ENCODE measurements at places on chromosomes 4 and X.

DNA sequence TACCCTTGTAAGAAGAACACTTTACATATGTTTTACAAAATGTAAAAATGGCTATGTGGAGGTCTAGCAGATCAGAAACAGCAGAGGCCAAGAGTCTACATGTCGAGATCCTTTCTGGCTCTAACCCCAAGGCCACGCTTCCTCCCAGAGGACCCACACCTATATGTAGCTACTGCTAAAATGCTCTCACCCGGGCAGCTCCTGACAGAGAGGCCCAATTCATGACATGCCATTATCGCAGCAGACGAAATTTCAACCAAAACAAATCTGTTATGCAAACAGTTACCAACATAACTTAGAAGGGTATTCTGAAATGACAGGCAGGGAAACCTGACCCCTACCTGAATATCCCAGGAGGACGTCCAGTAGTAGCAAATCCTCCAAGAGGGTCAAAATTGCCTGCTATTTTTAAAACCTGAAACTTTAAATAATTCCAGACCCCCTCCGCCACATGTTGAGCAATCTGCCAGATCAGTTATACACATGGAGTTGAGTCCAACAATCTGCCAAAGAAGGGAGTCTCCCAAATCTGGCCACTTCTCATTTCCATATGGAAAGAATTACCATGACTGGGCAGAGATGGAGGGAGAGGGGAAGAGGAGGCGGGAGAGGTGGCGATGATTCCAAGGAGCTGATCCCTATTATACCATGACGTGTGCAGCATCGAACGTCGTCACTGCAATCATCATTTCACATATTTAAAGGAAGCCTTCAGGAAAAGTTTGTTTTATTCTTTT lies 192.9 kb upstream of the TBL1X start:
- no peak for DNase-seq

DNA sequence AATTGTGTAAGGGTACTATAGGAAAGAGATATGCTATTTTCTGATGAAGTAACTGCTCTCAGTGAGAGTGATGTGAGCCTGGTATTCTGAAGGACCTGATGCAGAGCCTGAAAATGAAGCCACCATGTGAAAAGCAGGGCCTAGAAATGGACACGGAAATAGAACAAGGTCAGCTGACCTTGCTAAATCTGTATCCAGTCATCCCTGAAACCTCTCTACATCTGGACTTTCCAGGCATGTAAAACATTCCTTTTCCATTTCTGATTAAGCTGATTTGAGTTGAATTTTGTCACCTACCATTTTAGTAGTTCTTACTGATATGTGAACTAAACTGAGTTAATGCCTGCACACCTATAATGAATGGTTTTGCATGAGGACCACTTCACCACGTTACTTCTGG lies 72.4 kb upstream of the NEIL3 start:
- no peak for DNase-seq

GRCh38 chr4:123790681-123791080 lies 394.1 kb downstream of the SPRY1 start:
- no peak for DNase-seq

- no peak for DNase-seq
These were observed 8.7 kb downstream of the RHOH start for GRCh38 chr4:40205259-40206198.

DNA sequence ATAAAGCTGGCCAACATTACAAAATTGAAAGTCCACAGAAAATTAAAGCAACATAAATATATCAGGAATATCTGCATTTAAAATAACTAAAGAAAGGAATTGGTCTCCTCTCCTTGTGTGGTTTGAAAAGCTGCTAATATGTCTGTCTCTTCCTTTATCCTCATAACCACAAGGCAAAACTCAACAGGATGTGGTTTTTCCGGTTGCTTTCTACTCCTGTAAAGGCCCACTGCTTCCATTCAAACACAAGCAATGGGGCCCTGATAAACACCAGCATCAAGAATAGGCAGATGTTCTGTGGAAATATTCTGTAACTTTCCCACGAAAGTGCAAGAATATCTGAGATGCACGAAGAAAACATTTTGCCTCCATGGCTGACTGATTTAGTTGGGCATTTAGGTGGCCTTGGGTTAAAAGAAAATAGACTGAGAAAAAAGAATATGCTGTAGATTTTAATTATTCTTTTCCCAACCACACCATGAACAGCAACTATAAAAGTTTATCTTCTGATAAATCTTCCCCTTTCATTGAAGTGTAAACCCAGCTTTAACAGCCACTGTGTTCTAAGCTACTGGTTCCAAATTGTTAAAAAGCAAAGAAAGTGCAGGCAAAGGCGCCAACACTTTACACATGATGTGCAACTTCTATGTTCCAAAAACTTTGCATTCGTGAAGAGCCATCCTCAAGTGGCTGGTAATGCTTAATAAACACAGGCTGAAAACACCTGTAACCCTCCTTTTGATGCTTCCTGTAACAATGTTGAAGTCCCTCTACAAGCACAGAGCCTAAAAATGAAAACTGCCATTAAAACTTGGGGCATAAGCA lies 50.5 kb upstream of the NDST3 start:
- DNase-seq: no peak

- DNase-seq: no peak
These were observed 40.7 kb downstream of the LARP7 start for GRCh38 chr4:112677519-112678091.

- DNase-seq: no peak
These were observed 84.2 kb upstream of the WDFY3 start for GRCh38 chr4:85050736-85051135.

DNA sequence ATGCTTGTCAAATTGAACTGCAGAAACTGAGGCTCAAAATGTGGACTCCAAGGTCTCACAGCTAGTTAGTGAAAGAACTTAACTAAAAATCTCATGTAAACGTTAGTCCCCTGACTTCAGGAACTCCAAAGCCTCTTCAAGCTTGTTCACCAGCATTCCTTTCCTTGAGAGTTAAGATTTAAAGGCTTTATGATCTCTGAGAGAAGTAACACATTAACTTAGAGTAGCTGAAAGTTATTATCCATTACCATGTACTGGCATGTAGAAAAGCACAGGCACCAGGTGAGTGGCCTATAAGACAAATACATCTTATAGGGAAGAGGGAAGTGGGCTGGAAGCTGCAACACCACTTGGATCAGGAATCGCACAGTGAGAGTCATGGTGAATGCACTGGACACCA lies 15.3 kb downstream of the PARM1 start:
- DNase-seq: no peak

DNA sequence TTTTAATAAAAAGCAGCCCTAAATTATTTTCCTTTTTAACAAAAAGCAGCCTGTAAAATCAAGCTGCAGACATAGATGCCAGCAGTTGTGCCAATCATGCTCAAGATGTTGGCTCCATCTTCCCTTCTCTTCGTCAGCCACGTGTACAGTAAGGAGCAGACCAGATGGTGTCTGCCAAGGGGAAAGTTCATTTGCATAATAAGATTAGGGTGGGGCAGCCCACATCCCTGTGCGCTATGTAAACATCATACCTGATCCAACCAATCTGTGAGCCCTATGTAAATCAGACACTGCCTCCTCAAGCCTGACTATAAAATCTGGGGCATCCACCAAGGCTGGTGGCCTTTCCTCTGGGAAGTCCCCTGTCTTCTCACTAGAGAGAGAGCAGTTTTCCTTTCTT lies 23.1 kb upstream of the C1GALT1C1 start:
- DNase-seq: no peak

DNA sequence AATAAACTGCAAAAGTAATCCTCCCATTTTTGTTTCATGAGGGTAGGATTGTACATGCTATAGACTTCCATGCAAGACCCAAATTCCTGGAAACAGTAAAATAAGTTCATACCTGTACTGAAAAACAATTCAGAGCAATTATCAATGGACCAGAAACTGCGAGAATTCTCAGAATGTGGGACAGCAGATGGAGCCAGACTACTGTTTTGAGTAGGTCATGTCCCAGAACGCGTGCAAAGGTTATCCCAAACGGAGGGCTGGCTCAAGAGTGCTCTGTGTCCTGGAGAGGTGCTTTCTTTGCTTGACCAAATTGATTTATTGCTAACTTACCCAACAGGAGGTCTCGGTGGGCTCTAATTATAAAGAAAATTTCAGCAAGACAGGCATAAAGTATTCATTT lies 1.7 kb upstream of the MAGEH1 start:
- DNase-seq: no peak

DNA sequence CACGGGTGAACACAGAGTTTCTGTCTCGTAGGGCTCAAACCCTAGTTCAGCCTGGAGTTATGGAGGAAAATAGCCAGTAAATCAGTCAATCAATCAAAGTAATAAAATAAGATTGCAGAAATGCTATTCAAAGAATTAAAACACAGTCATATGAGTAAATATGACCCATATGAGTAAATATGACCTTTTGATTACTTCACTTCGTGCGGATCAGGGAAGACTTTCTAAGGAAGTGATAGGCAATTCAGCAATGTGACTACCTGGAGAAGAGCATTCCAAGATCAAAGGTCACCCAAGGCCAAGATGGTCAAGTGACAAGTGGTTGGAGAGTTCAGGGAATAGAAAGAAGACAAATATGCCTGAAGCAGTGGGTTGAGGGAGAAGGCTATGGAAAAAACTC lies 722.6 kb downstream of the ADGRL3 start:
- DNase-seq: no peak

DNA sequence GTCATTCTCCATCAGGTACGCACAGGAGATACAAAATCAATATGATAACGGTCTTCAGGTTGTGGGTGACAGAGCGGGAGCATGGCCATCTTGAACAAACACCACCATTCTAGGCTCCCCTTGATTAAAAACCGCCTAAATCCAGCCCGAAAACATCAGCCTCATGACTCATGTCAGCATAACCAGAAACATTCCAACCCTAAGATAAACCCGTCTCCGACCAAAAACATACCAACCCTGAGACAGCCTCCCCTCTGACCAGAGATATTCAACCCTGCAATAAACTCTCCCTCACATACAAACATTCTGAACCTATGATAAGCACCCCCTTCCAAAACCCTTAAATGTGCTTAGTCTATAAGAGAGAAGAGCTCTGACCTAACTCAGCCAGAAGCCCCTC lies 157.9 kb downstream of the DHRSX start:
- DNase-seq: no peak

Measured in HuH-7.5 (cell line).